ENCODE measurements at places on chromosomes 13 and 19.

- H3K27ac ChIP-seq, result no peak overlapping the region
- no peak overlapping the region for H3K4me3 ChIP-seq
- no peak for DNase-seq
- peaks cover 7% of the 10 kb centered on the region for H3K4me1 ChIP-seq
- H3K36me3 ChIP-seq, result no peaks in the 10 kb centered on the region
These were observed 97.7 kb upstream of the IPO5 start for GRCh38 chr13:97855570-97856303.

DNA sequence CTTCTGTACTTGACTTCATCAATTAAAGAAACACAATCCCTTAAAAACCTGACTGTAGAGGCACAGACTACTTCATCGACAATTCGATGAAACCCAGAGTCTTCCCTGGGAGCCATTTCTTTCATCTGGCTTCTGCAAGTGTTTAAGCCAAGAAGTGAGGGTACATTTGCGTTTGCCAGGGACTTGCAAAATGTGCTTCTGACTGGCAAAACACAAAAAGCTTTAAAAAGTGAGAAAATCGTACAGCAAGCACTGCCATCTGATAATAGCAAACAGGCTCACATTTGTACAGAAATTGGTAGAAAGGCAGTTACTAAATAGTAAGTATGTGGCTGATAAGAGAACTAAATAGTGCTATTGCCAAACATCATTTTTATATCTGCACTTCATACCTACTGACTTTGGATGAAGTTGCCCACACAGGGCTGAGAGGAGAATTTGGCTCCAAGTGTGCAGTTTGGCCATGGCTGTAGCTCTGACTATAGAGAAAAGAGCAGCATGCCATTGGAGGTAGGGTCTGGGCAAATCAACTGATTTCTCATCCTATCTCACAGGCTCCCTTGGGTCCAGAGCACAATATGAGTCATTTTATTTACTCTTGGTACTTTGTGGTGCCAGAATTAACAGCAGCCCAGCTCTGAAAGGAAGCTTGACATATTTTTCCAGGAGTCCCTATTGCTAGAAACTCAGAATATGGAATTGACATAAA is 358.1 kb downstream of the OXGR1 start:
- no peaks in the 10 kb centered on the region for H3K4me1 ChIP-seq
- H3K27ac ChIP-seq, result no peak overlapping the region
- H3K4me3 ChIP-seq, result no peak overlapping the region
- H3K36me3 ChIP-seq, result no peaks in the 10 kb centered on the region
- DNase-seq, result no peak

DNA sequence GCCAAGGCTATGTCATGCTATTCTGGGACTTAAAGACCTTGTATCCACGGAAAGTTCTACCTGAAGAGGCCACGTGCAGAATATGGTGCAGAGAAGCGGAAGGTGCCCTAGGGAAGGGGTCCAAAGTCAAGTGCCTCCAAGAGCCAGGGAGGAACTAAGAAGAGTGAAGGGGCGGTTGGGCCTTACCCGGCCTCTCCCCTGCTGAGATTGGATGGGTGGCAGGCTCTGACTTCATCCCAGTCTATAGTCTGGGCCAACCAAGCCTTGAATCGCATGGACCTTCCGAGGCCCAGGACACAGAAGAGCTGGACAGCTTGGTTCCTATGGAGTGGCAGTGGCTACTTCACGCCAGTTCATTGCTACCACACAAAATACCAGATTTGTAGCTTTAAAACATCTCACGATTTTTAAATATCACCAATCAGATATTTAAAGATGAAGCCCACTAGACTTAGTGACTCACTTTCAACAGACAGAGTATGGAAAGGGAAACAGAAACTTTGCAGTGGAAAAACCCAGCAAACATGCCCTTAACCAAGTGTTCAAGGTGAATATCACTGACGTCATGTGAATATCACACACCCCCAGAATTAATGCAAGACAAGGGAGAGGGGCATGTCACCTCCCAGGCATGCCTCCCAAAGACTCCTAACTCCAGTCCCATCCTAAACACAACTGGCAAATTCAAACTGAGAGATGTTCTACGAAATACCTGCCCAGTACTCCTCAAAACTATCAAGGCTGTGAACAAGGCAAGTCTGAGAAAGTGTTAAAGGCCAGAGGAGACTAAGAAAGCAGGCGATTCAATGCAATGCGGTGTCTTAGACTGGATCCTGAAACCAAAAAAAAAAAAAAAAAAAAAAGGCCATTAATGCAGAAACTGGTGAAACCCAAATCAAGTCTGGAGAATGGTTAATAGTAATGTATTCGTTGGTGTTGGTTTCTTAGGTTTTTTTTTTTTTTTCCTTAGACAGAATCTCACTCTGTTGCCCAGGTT is 10.2 kb downstream of the C19orf12 start:
- no peaks in the 10 kb centered on the region for H3K27me3 ChIP-seq
- peaks cover 29% of the 10 kb centered on the region for H3K4me1 ChIP-seq
- peak overlapping the region; percentile 72 for H3K4me3 ChIP-seq
- peak overlapping the region; percentile 91 for H3K27ac ChIP-seq
- peak; percentile 20 for DNase-seq

DNA sequence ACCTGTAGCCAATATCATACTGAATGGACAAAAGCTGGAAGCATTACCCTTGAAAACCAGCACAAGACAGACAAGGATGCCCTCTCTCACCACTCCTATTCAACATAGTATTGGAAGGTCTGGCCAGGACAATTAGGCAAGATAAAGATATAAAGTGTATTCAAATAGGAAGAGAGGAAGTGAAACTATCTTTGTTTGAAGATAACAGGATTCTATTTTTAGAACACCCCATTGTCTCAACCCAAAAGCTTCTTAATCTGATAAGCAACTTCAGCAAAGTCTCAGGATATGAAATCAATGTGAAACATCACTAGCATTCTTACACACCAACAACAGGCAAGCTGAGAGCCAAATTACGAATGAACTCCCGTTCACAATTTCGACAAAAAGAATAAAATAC is 17.8 kb upstream of the CCNA1 start:
- H3K27ac ChIP-seq, result no peak overlapping the region
- no peak for DNase-seq
- peaks cover 17% of the 10 kb centered on the region for H3K4me1 ChIP-seq
- no peak overlapping the region for H3K4me3 ChIP-seq

- H3K4me1 ChIP-seq, result no peaks in the 10 kb centered on the region
- no peaks in the 10 kb centered on the region for H3K36me3 ChIP-seq
- DNase-seq, result no peak
- H3K27me3 ChIP-seq, result peaks cover 20% of the 10 kb centered on the region
- no peak overlapping the region for H3K4me3 ChIP-seq
These were observed 29.1 kb downstream of the SHISA2 start for GRCh38 chr13:26022538-26023292.

DNA sequence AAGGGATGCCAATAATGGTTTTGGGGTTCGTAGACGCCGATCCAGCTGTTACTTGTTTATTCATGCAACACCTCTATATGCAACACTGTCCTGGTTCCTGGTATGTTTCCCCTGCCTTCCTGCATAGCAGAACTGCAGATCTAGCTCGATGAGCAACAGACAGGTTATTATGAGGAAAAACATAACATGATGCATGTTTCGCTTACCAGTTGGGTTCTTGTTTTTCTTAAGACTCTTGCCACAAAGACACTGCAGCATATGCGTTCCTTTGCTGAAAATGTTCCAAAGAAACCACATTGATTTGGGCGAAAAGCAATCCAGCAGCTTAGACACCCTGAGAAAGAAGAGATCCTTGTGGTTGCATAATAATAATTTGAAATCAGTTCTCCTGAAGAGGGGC is 583 bp downstream of the FGF14 start:
- H3K36me3 ChIP-seq, result no peaks in the 10 kb centered on the region
- H3K4me1 ChIP-seq, result peaks cover 27% of the 10 kb centered on the region
- H3K27ac ChIP-seq, result no peak overlapping the region
- no peak overlapping the region for H3K4me3 ChIP-seq
- no peak for DNase-seq

- no peaks in the 10 kb centered on the region for H3K4me1 ChIP-seq
- no peak overlapping the region for H3K27ac ChIP-seq
- no peak for DNase-seq
- H3K36me3 ChIP-seq, result no peaks in the 10 kb centered on the region
- peaks cover 8% of the 10 kb centered on the region for H3K27me3 ChIP-seq
These were observed 58.7 kb upstream of the TMTC4 start for GRCh38 chr13:100733261-100733660.

- peaks cover 56% of the 10 kb centered on the region for H3K36me3 ChIP-seq
- H3K4me3 ChIP-seq, result no peak overlapping the region
- peaks cover 26% of the 10 kb centered on the region for H3K4me1 ChIP-seq
- peak overlapping the region; percentile 48 for H3K27ac ChIP-seq
- H3K27me3 ChIP-seq, result no peaks in the 10 kb centered on the region
These were observed 11.6 kb downstream of the MAP4K1 start for GRCh38 chr19:38606131-38606530.

- peak overlapping the region; percentile 94 for H3K4me3 ChIP-seq
- H3K36me3 ChIP-seq, result peaks cover 8% of the 10 kb centered on the region
- peaks cover 53% of the 10 kb centered on the region for H3K4me1 ChIP-seq
- peak overlapping the region; percentile 91 for H3K27ac ChIP-seq
These were observed 940 bp upstream of the DCUN1D2 start for GRCh38 chr13:113491418-113491883.

- no peaks in the 10 kb centered on the region for H3K27me3 ChIP-seq
- H3K36me3 ChIP-seq, result no peaks in the 10 kb centered on the region
- H3K4me1 ChIP-seq, result no peaks in the 10 kb centered on the region
- no peak for DNase-seq
- H3K27ac ChIP-seq, result no peak overlapping the region
These were observed 1775.8 kb upstream of the MIR17HG start for GRCh38 chr13:89571676-89572075.

- peaks cover 2% of the 10 kb centered on the region for H3K36me3 ChIP-seq
- no peak overlapping the region for H3K27ac ChIP-seq
- no peaks in the 10 kb centered on the region for H3K4me1 ChIP-seq
- H3K27me3 ChIP-seq, result no peaks in the 10 kb centered on the region
These were observed 16.5 kb upstream of the IL17D start for GRCh38 chr13:20686863-20687579.

GRCh38 chr13:113327766-113328471 is 30.9 kb downstream of the LAMP1 start:
- H3K27ac ChIP-seq, result peak overlapping the region; percentile 69
- no peak for DNase-seq
- H3K4me3 ChIP-seq, result no peak overlapping the region

GRCh38 chr13:25848812-25849745 is 202.7 kb downstream of the SHISA2 start:
- no peak for DNase-seq
- no peaks in the 10 kb centered on the region for H3K27me3 ChIP-seq
- H3K36me3 ChIP-seq, result no peaks in the 10 kb centered on the region
- H3K27ac ChIP-seq, result no peak overlapping the region
- no peak overlapping the region for H3K4me3 ChIP-seq

- H3K27me3 ChIP-seq, result no peaks in the 10 kb centered on the region
- peaks cover 24% of the 10 kb centered on the region for H3K4me1 ChIP-seq
- peaks cover 37% of the 10 kb centered on the region for H3K36me3 ChIP-seq
- peak overlapping the region; percentile 96 for H3K27ac ChIP-seq
- peak overlapping the region; percentile 92 for H3K4me3 ChIP-seq
- peak; percentile 82 for DNase-seq
These were observed 4.6 kb downstream of the MIDN start for GRCh38 chr19:1252821-1253513.

DNA sequence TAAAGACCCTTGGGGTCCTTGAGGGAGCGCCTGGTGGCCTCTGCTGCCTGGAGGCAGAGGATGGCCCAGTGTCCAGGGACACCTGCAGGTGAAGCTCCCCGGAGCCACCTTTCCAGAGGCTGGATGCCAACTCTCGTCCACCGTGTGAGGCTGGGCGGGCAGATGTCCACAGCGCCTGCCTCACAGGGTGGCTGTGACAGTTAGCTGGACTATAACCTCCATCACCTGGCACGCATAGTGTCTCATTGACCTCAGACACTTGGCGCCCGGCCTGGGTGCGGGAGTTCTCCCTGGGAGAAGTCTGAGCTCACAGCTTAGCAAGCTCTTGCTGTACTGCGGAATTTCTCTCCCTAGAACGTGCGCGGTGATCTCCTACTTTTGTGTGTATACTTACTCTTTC is 9.8 kb downstream of the BICRA start:
- H3K4me3 ChIP-seq, result no peak overlapping the region
- H3K27ac ChIP-seq, result no peak overlapping the region
- H3K27me3 ChIP-seq, result no peaks in the 10 kb centered on the region
- H3K4me1 ChIP-seq, result peaks cover 20% of the 10 kb centered on the region

GRCh38 chr19:5877882-5878281 is 7.5 kb upstream of the FUT5 start:
- H3K36me3 ChIP-seq, result no peaks in the 10 kb centered on the region
- no peak overlapping the region for H3K4me3 ChIP-seq
- H3K27me3 ChIP-seq, result peaks cover 24% of the 10 kb centered on the region
- no peak for DNase-seq
- peaks cover 2% of the 10 kb centered on the region for H3K4me1 ChIP-seq
